Activated T-cell treated with anti-CD3 and anti-CD28 coated beads, Interleukin-2, amount 50 U/mL, for 72 hours (primary cell): ENCODE measurements at places on chromosomes 6 and 20. TPM values are rescaled to one million over a fixed set of nuclear protein-coding genes. Genes with fewer than 3 reads are reported as not detected.

Gene SEL1L2
- total RNA-seq, result not detected

Gene HCRTR2
- total RNA-seq, result not detected

GRCh38 chr6:137191670-137192069 is 18.2 kb upstream of the IL22RA2 start:
- no peak for DNase-seq

Gene TREM1
- total RNA-seq, result 0.38 TPM

- peak; percentile 74 for DNase-seq
Observed at GRCh38 chr20:2451939-2452732, 18.5 kb downstream of the SNRPB start.

Gene TPBG
- total RNA-seq, result 0.07 TPM

Gene RNF217
- 1.2 TPM for total RNA-seq

Gene GMNN
- total RNA-seq, result 50.8 TPM

Gene PTGIS
- total RNA-seq, result 6.3 TPM
